GOT3 (cell line): ENCODE measurements at places on chromosomes 6 and 20.

- no peak for DNase-seq
Observed at GRCh38 chr6:167984876-167985604, 12.4 kb upstream of the KIF25 start.

DNA sequence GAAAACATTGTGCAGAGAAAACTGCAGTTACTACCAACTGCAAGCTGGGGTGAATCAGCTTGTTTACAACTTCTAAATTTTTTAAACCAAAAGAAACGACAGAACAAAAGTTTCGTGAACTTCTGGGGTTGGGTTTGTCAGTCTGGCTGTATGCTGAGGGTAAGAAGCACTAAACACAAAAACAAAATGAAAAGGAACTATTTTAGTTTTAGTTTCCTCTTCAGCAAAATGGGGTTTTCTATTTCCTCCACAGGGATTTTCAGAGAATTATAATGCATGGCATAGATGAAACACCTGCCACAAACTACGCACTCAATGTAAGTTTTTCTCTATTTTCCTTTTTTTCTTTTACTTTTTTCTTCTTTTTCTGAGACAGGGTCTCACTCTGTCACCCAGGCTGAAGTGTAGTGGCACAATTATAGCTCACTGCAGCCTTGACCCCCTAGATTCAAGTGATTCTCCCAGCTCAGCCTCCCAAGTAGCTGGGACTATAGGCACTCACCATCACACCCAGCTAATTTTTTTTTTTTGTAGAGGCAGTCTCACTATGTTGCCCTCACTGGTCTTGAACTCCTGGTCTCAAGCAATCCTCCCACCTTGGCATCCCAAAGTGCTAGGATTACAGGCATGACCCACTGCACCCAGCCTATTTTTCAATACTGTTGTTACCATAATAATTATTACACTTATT lies 40.6 kb downstream of the CGA start:
- DNase-seq: no peak

DNA sequence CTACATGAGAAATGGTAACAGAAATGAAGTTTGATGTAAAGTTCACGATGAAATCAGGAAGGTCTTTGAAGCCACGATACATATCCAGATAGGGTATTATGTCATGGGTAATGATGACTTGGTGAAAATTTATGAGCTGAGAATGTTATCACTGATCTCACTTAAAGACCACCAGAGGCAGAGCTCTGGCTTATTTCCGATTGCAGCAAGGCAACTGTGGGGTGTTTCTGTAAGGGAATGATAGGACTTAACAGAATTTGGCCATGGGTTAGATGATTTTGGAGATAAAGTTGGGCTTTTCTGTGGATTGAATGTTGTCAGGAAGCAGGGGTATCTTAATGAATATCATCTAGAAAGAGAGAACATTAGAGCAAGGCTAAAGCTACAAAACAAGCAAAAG lies 508.4 kb downstream of the HDGFL1 start:
- no peak for DNase-seq

GRCh38 chr6:158737710-158738615 lies 81.2 kb downstream of the EZR start:
- no peak for DNase-seq

DNA sequence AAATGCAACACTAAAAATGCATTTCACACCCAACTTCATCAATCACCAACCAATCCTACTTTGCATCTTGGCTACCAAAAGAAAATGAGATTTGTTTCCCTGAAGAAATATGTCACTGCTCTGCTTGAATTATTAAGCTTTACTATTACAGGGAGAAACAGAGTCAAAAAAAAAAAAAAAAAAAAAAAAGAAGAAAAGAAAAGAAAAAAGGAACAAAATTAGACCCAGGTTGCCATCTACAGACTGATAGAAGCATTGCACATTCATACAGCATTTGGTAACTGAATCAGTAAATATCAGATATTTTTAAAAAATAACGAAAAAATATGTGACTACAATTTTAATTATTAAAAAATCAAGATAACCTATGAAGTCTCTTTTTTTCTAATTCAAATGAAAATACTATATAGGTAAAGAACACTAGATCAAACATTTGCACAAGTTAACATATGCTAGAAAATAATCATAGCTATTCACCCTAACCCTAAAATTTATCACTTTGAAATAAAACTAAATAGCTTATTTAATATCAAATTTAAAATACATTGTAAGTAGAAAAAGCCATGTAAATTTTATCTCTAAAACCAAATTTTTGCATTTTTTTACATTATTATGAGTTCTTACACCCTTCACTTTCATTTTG lies 83.3 kb downstream of the DCDC2 start:
- DNase-seq: no peak

DNA sequence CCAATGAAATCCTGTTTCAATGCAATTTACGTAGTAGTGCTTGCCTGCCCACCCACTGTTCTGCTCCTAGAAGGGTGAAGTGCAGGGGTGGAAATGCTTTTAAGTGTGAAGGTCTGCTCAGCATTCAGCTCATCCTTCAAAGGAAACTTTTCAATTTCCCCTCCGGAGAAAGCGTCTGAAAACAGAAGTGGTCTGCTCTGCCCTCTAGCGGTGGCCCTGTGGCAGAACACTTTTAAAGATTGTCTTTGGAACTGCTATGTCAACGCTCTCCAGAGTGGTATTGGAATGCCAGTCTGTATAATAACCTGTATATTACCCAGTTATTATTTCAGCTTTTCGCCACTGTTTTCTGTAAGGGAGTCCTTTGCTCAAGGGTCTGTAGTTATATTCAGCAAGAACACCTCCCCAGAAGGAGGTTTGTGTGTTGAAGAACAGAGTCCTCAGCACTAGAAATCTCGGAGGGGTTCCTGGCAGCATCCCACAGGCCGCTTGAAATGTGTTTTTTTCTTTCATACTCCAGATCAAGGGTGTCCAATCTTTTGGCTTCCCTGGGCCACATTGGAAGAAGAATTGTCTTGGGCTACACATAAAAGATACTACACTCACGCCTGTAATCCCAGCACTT lies 63.1 kb upstream of the KLHL31 start:
- no peak for DNase-seq

GRCh38 chr6:125865015-125865414 lies 74.3 kb downstream of the NCOA7 start:
- DNase-seq: no peak

GRCh38 chr6:55293116-55293515 lies 34.2 kb upstream of the GFRAL start:
- no peak for DNase-seq

DNA sequence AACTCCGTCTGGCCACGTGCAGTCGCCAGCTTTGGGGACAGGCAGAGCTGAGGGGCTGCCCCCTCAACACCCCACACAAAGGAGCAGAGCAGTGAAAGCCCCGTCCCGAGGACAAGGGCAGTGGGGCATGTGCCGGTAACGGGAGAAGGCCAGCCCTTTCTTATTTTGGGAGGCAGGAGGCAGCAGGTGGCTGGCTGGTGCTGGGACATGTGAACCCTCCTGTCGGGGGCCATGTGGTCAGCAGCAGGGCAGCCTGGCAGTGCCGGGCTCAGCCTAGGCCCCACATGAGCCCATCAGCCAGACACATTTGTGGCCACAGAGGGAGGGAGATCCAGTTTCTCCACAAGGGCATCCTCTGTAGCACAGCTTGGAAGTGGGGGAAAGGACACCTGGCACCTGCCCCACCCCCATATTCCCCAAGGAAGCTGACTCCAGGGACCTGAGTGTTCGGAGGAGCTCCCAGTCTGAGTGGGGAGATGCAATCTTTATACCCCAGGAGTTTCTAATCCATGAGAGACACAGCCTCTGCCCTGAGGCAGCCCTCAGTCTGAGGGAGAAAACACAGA lies 137.6 kb downstream of the MRPL14 start:
- DNase-seq: no peak

- no peak for DNase-seq
Observed at GRCh38 chr20:48202334-48203113, 417.2 kb upstream of the SULF2 start.

DNA sequence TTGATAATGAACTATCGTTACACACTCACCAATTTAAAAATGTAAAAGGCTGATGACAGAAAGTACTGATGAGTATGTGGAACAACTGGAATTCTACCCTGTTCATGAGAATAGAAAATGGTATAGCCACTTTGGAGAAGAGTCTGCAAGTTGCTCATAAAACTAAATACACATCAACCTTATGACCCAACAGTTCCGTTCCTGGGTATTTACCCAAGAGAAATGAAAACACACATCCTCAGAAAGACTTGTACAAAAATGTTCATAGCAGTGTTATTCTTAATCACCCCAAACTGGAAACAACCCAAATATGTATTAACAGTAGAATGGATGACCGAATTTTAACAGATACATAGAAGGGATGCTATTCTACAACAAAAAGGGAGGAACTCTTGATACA lies 145.7 kb upstream of the LRFN2 start:
- DNase-seq: no peak

GRCh38 chr6:150272976-150273315 lies 95.9 kb upstream of the IYD start:
- no peak for DNase-seq

- no peak for DNase-seq
Observed at GRCh38 chr6:45738057-45738455, 277.6 kb downstream of the CLIC5 start.

- DNase-seq: no peak
Observed at GRCh38 chr6:156082012-156082411, 626.4 kb upstream of the NOX3 start.

DNA sequence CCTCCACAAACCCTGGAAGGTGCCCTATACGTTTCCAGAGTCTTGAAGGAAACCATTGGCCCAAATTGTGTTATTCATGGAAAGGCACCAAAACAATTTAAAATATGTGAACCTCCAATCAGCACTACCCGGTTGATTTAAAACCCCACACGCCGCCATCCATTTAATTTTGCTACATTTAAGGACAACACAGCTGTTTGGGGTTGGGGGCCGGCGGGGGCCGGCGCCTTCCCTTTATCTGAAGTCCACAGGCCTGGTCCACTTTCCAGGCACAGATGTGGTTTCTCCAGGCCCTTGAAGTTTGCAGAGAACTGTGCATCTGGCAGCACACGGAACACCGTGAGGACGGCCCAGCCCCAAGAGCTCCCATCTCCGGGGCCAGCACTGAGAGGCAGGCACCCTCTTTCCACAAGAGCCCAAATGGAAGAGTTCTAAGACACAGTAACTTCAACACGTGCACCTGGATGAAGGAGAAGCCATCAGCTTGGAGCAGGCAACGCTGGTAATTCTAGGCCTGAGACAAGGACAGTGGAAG lies 16.8 kb upstream of the FRMD1 start:
- DNase-seq: no peak

DNA sequence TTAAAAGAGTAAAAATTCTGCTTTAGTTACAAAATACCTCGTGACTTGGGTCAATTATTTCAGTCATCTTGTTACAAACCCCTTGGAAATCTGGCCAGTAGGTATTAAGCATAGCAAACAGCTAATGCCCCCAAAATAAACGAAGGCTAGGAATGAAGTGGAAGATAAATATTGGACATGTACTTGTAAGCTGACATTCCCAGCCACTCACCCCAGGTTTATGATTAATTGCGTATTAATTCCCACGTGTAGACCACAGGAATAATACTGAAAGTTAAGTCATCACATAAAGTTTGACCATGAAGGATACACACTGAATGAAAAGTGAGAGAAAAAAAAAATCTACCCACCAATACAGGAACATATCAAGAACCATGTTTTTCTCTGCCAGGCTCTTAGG lies 936.5 kb upstream of the ADGRB3 start:
- no peak for DNase-seq

- no peak for DNase-seq
Observed at GRCh38 chr6:161594412-161594811, 320.6 kb upstream of the AGPAT4 start.

GRCh38 chr6:136030131-136030530 lies 178.6 kb downstream of the PDE7B start:
- DNase-seq: no peak

DNA sequence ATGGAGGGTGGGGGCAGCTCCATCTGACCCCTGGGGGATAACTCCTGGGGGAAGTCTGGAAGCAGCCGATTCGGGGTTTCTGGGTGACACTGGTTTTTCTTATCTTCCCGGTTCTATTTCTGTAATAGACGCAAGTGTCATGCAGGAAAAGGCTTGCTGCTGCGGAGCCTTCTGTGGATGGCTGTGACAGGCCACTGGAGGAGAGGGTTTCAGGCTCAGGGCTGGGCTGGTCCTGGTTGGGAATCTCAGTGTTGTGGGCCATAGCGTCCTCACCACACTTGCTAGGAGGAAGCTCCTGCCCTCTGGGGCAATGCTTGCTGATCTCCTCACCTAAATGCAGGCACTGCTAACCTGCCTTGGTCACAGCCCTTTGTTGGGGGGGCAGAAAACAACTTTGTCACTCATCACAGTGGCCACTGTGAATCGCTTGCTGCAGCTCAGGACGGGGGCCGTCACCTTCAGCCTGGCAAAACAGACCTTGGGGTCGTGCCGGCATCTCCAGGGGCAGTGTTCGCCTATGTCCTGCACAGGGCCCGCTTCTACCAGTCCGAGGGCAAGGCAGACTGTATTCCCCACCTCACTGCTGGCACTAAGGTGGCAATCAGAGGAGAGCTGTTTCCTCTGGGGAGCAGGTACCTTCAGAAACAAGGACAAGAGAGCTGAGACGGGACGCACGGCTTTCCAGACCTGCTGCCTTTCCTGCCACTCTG lies 4.4 kb upstream of the TUBB1 start:
- DNase-seq: no peak

- DNase-seq: no peak
Observed at GRCh38 chr6:91268941-91269340, 682.1 kb upstream of the MAP3K7 start.

DNA sequence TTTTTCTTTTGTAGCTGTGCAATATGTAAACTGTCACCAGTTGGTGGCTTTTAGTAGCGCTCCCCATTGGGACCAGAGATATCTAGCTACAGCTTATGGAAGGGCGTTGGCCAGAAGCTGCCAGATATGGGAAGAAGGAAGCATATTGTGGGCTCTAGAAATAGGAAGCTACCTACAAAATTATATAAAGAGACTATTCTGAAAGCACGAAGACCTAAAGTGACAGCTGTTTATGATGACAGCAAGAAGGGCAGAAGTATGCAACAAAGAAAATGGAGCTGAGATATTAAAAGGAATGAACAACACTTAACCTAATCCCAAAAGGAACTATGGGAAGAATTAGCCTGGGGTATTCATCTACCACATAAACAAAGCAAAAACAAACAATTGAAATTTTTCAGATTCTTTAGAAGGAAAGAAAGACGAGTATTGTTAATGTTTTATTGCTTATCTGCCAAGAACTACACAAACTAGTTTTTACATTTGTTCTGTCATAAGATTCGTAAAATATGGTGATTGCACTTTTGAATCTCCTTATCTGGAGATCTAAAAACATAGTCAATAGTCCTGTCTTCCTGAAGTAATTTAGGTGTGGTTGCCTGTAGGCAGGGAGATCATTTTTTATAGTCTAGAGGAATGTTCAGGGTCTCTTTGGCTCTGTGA lies 81.6 kb downstream of the NCOA7 start:
- no peak for DNase-seq
